ENCODE measurements at places on chromosomes 6 and 20.
A peak's percentile ranks its signal among the peaks of the same experiment; 100 is the strongest.

DNA sequence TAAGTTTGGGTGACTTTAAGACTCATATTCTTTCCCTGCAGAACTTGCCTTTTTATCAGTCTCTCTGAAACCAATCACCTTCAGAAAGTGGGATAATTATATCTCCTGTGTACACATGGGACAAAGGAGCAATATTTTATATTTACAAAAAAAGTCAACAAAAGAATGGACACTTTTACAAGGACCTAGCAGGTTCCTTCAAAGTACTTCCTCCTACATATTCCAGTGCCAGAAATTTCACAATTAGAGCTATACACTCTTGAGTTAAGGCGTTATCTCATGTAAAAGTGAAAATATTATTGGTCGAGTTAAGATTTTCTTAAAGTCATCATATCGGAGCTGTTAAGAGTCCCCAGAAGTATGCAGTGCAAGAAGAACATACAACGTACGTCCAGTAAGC, 98.9 kb upstream of the MAFB start:
- H3K27ac ChIP-seq = no peak overlapping the region
- H3K4me1 ChIP-seq = no peaks in the 10 kb centered on the region
- no peak for DNase-seq
- no peak overlapping the region for H3K4me3 ChIP-seq
- no peaks in the 10 kb centered on the region for H3K36me3 ChIP-seq

DNA sequence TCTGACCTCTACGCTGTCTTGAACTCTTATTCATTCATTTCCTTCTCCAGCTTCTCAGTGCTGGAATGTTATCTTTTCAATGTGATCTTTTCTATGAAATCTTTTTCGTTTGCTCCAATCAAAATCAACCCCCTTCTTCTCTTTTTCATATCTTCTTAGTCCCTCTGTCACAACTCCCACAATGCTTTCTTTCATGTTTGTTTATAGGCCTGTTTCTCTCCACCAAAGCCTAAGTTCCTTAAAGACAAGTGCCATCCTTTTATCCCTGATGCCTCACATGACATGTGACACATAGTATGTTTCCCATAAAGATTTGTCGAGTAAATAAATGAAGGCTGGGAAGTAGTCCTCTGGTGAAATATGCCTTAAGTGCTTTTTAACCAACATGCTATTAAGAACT, 38.1 kb downstream of the CRYBG1 start:
- no peak overlapping the region for H3K4me3 ChIP-seq
- no peaks in the 10 kb centered on the region for H3K36me3 ChIP-seq
- H3K27ac ChIP-seq = no peak overlapping the region
- peaks cover 17% of the 10 kb centered on the region for H3K27me3 ChIP-seq
- no peak for DNase-seq
- H3K4me1 ChIP-seq = no peaks in the 10 kb centered on the region

GRCh38 chr20:10951216-10951615, 277.4 kb upstream of the JAG1 start:
- H3K4me1 ChIP-seq = no peaks in the 10 kb centered on the region
- DNase-seq = no peak
- no peaks in the 10 kb centered on the region for H3K36me3 ChIP-seq
- H3K27ac ChIP-seq = no peak overlapping the region
- H3K4me3 ChIP-seq = no peak overlapping the region

DNA sequence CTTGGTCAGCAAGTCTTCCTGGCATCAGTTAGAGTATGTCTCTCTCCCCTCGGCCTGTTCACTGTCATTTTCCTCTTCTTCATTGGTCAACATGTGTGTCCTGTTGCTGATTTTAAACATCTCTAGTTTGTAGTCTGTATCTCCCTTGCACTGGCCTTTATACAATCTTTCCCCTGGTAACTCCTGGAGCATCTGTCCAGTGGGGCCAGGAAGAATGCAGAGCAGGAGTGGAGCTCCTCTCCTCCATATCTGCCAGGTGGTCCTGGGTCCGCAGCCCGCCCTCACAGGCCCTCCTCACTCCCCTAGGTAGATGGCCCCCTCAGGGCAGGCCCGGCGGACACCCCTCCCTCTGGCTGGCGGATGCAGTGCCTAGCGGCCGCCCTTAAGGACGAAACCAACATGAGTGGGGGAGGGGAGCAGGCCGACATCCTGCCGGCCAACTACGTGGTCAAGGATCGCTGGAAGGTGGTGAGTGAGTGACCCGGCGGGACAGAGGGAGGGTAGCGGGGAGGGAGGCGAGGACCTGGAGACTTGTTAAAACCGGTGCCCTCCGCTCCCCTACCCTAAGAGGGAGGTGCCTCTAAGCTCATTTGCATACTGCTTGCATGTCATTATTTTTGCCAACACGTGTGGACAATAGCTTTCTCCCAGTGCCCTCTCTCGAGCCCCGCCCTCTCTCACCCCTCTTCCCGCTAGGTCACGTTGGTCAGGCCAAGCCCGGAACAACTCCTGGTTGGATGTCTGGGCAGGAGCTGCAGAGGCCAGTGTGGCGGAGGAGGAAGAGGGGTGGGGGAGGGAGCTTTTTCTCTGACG, 3.2 kb downstream of the TTBK1 start:
- DNase-seq = no peak
- H3K27me3 ChIP-seq = peaks cover 11% of the 10 kb centered on the region
- no peaks in the 10 kb centered on the region for H3K36me3 ChIP-seq
- H3K4me1 ChIP-seq = peaks cover 21% of the 10 kb centered on the region

DNA sequence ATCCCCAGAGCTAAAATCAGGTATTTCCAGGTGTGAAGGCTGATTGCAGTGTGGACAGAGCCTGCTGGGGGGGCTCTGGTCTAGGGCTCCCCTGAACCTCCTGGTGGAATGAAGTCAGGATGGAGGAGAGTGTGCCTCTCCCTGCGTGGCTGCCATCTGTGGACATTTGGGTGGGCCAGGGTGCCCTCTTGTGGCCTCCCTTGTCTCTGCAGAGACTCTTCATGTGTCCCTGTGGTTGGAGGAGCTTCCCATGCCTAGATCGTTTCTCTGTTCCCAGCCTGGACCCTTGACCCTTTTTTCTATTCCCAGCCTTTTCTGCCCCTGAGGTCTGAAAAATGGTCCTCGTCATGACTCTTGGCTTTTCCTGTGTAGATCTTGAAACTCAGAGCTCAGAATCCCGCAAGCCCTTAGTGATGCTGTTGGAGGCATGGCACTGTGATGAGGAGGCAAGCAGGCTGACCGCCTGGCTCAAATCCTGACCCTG, 9.9 kb upstream of the PSMF1 start:
- peaks cover 5% of the 10 kb centered on the region for H3K4me1 ChIP-seq
- DNase-seq = peak; percentile 25
- peaks cover 5% of the 10 kb centered on the region for H3K27me3 ChIP-seq
- H3K36me3 ChIP-seq = no peaks in the 10 kb centered on the region

DNA sequence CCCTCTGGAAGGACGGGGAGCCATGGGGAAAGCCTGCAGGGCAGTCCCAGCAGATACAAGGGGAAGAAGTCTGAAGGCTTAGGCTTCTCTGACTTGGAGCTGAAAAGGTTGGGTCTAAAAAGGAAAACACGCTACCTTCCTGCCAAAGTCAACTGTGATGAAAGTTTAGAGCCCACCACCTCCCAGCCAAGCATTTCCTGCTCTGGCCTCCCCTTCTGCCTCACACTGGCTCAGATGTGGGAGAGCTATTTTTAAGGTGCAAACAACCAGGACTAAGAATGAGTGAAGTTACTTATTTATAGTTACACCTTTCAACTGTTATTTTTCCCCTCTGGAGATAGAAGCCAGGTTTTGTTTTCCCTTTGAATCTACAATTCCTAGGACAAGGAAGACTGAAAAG, 21.2 kb downstream of the NEDD9 start:
- peaks cover 77% of the 10 kb centered on the region for H3K36me3 ChIP-seq
- no peak for DNase-seq
- no peak overlapping the region for H3K27ac ChIP-seq
- H3K27me3 ChIP-seq = no peaks in the 10 kb centered on the region
- peaks cover 73% of the 10 kb centered on the region for H3K4me1 ChIP-seq
